Hair follicle dermal papilla cell (primary cell): ENCODE measurements at places on chromosomes 12 and 14. TPM values are rescaled to one million over a fixed set of nuclear protein-coding genes. Genes with fewer than 3 reads are reported as not detected.

DTX1 gene
- total RNA-seq = under 0.01 TPM in 2 replicates

KRT5 gene
- 9.4 and 10.5 TPM in 2 replicates for total RNA-seq

GPRC5D gene
- total RNA-seq = not detected in 2 replicates

BHLHE41 gene
- 8.6 and 9.4 TPM in 2 replicates for total RNA-seq

TAOK3 gene
- total RNA-seq = 37.6 and 42.4 TPM in 2 replicates

TEX52 gene
- total RNA-seq = not detected in 2 replicates

GRIP1 gene
- total RNA-seq = 0.81 TPM in 1 of 2 replicates, not detected in the other

NTS gene
- not detected in 2 replicates for total RNA-seq

MMAB gene
- total RNA-seq = 34.9 and 51.4 TPM in 2 replicates

UBE2N gene
- 31.7 and 51.3 TPM in 2 replicates for total RNA-seq

LBHD2 gene
- total RNA-seq = not detected in 2 replicates

FGF6 gene
- total RNA-seq = not detected in 2 replicates

TMBIM4 gene
- total RNA-seq = 81.5 and 104 TPM in 2 replicates

TAS2R43 gene
- 3.4 and 4.3 TPM in 2 replicates for total RNA-seq

DUSP16 gene
- 6.2 and 6.3 TPM in 2 replicates for total RNA-seq
